ENCODE measurements at places on chromosomes 2 and 18. TPM values are rescaled to one million over a fixed set of nuclear protein-coding genes. Genes with fewer than 3 reads are reported as not detected.

DNA sequence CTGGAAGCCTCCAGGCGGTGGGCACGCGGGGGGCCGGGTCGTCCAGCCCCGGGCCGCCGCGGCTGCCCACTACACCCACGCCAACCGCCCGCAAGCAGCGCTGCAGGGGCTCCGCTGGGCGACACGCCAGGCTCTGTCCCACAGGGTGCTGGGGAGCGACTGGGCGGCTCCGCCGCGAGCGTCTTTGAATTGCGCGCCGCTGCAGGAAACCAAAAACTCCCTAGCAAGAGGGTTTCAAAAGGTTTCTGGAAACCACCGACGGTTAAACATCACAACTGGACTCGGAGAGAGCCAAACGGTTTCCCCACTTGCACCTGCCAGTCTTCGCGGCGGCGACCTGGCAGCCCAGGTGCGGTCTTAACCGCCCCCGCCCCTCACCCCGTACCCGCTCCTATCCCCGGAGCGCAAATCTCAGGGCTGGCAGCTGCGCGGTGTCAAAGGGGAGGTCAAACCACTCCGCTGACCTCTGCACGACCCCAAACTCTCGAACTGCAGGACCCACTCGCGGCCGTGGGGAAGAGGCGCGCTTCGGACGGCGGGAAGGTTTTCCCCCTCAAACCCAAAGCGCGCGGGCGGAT is 1.0 kb downstream of the CXCR4 start:
- H3K4me3 ChIP-seq, result peak overlapping the region; percentile 94
- no peaks in the 10 kb centered on the region for H3K27me3 ChIP-seq
- peaks cover 62% of the 10 kb centered on the region for H3K4me1 ChIP-seq

DNA sequence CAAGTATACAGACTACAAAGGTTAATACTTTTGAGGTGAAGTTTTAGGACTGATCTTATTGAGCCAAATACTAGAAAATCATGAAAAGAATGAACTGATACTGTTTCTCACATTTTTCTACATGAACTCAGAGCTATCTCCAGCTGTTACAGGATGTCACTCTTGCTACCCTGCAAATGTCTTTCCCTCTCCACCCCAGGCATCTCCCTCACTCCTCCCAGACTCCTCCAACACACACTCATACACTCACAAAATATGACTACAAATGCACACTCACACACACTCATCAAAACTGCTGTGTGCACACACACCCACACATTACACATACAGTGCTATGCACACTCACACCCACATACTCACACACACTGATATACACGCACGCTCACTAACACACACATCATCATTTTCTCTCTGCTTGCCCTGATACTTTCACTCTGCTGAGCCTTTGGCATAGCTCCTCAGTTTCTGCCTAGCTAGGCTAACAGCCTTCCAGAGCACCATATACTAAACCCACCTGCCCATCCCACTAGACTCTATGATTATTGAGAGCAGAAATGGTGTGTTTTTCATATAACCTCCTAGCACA is 273.3 kb downstream of the CD226 start:
- H3K36me3 ChIP-seq, result no peaks in the 10 kb centered on the region
- no peak overlapping the region for H3K4me3 ChIP-seq
- peaks cover 2% of the 10 kb centered on the region for H3K27me3 ChIP-seq
- H3K27ac ChIP-seq, result no peak overlapping the region
- no peaks in the 10 kb centered on the region for H3K4me1 ChIP-seq

GRCh38 chr18:28736223-28736622 is 559.3 kb upstream of the CDH2 start:
- H3K36me3 ChIP-seq, result no peaks in the 10 kb centered on the region
- no peak overlapping the region for H3K4me3 ChIP-seq
- H3K27ac ChIP-seq, result no peak overlapping the region
- no peaks in the 10 kb centered on the region for H3K27me3 ChIP-seq
- no peak for DNase-seq
- no peaks in the 10 kb centered on the region for H3K4me1 ChIP-seq

DNA sequence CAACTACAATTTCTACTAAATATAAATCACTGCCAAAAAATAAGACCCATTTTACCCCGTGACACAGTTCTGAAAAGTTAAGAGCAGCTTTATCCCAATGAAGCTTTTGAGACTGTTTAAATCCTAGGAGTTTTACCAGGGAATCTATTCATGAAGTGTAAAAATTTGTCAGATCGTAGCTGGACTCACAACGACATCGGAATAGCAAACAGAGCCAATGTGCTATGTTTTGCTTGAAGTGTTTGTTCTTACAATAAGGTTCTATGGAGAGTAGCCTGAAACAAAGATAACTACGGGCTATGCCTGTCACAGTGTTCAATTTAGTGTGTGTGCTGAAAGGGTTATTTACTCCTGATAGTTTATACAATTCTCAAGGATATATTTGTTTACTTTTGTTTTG is 78.5 kb upstream of the L3MBTL4 start:
- no peaks in the 10 kb centered on the region for H3K36me3 ChIP-seq
- no peak overlapping the region for H3K27ac ChIP-seq
- H3K4me3 ChIP-seq, result no peak overlapping the region
- no peak for DNase-seq
- H3K27me3 ChIP-seq, result no peaks in the 10 kb centered on the region
- H3K4me1 ChIP-seq, result no peaks in the 10 kb centered on the region

The MOGAT1 gene
- not detected for total RNA-seq

The CCNYL1 gene
- 5.8 TPM for total RNA-seq

DNA sequence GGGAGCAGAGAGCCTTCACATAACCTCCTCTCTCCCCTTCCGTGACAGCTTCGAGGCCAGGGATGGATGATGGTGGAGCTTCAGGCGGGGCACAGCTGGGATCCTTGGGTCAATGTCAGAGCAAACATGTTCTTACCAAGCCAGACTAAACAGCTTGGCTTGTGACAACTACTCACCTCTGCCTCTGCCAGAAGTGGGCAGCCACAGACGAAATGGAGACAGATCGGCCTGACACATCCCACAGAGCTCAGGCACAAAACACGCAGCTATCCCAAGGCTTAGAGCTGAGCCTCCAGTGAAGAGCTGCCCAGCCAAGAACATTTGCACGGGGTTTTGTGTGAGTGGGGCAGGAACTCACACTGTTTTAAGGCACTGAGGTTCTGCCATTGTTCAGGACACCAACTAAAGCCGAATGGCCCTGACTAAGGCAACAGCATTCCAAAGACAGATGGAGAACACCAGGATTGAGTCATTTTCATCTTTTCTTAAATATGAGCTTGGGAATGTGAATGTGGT is 12.8 kb downstream of the PXDN start:
- no peaks in the 10 kb centered on the region for H3K27me3 ChIP-seq
- H3K4me1 ChIP-seq, result no peaks in the 10 kb centered on the region
- H3K36me3 ChIP-seq, result no peaks in the 10 kb centered on the region
- no peak overlapping the region for H3K27ac ChIP-seq

DNA sequence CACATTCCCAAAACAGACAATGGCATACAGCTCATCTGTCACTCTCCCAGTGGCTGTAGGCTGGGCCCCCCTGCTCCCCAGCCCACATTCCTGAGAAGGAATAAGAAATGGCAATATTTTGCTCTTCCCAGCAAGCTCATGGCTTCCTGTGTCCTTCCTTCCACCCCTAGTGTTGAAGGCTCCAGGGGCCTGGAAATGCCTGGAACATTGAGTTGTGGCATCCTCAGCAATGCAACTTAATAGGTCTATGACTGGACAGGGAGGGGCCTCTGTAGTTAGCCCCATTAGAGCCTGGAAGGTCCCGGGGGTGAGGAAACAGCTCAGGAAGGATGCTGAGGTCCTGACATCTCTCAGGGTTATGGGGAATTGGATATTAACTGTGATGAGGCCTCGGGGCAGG is 3.3 kb downstream of the KIF3C start:
- no peak overlapping the region for H3K27ac ChIP-seq
- no peaks in the 10 kb centered on the region for H3K27me3 ChIP-seq
- DNase-seq, result no peak
- H3K36me3 ChIP-seq, result no peaks in the 10 kb centered on the region
- H3K4me1 ChIP-seq, result peaks cover 7% of the 10 kb centered on the region

GRCh38 chr18:34746614-34747013 is 36.5 kb downstream of the DTNA start:
- no peak overlapping the region for H3K4me3 ChIP-seq
- H3K4me1 ChIP-seq, result no peaks in the 10 kb centered on the region
- no peak overlapping the region for H3K27ac ChIP-seq
- peaks cover 15% of the 10 kb centered on the region for H3K27me3 ChIP-seq
- no peak for DNase-seq
- H3K36me3 ChIP-seq, result no peaks in the 10 kb centered on the region

The LINC00305 gene
- total RNA-seq, result not detected

DNA sequence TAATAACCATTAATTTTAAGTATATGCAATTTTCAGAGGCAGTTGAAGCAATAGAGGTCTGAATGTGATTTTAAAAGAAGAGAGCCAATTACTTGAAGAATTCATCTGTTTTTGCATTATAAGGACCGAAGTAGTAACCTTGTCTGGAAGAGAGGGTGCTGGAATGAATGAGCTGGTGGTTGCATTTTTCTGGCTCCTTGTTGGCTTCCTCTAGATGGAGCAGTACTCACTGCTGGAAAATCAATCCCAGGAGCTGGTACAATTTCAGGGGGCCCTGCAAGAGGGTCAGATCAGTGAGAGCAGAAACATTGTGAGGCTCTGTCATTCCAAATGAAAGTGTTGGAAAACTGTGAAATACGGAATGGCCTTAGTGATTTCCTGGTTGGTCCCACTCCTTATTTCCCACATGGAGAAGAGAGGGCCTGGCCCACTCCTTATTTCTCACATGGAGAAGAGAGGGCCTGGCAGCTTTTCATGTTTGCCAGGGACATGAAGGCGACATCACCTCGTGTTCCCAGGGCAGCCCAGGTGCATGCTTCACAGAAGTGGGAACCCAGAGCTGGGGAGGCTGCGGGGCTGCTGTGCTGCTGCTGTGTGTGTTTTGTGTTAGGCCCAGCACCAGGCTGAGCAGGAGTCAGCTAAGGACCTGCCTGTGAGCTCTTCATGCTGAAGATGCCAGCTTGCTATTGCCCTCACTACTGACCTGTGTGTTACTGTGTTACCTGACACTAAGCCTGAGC is 197.4 kb downstream of the SNTG2 start:
- H3K4me1 ChIP-seq, result peaks cover 2% of the 10 kb centered on the region
- no peak overlapping the region for H3K27ac ChIP-seq
- no peak overlapping the region for H3K4me3 ChIP-seq
- DNase-seq, result no peak

- no peak for DNase-seq
- H3K4me1 ChIP-seq, result no peaks in the 10 kb centered on the region
- H3K27ac ChIP-seq, result no peak overlapping the region
- no peaks in the 10 kb centered on the region for H3K36me3 ChIP-seq
- no peak overlapping the region for H3K4me3 ChIP-seq
These were observed 24.6 kb downstream of the KIF1A start for GRCh38 chr2:240795454-240795853.

GRCh38 chr2:16187482-16187817 is 247.1 kb downstream of the MYCN start:
- no peaks in the 10 kb centered on the region for H3K36me3 ChIP-seq
- no peak overlapping the region for H3K27ac ChIP-seq
- no peaks in the 10 kb centered on the region for H3K4me1 ChIP-seq
- DNase-seq, result no peak
- H3K27me3 ChIP-seq, result peaks cover 5% of the 10 kb centered on the region

DNA sequence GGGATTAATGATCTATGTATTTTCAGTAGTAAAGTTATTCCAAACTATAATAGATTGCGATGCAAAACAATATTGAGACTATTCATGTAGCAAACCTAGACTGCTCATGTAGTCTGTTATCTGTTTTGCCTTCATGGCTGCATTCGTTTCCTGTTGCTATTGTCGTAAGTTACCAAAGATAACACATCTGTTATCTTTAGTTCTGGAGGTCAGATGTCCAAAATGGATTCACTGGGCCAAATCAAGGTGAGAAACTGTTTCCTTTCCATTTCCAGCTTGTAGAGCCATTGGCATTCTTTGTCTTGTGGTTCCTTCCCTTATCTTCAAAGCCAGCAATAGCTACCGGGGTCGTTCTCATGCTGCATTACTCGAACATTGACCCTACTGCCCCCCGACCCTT is 20.9 kb downstream of the ITGAV start:
- no peak for DNase-seq
- peaks cover 4% of the 10 kb centered on the region for H3K36me3 ChIP-seq
- H3K4me1 ChIP-seq, result peaks cover 3% of the 10 kb centered on the region
- no peak overlapping the region for H3K4me3 ChIP-seq

The FHL2 gene
- 4.7 TPM for total RNA-seq

- peaks cover 8% of the 10 kb centered on the region for H3K4me1 ChIP-seq
- no peak overlapping the region for H3K27ac ChIP-seq
- DNase-seq, result no peak
- H3K36me3 ChIP-seq, result peaks cover 31% of the 10 kb centered on the region
- no peak overlapping the region for H3K4me3 ChIP-seq
- H3K27me3 ChIP-seq, result no peaks in the 10 kb centered on the region
These were observed 79.8 kb upstream of the NOSTRIN start for GRCh38 chr2:168722592-168722991.

GRCh38 chr2:105388971-105389381 is 9.9 kb downstream of the FHL2 start:
- no peaks in the 10 kb centered on the region for H3K27me3 ChIP-seq
- no peak overlapping the region for H3K27ac ChIP-seq
- no peaks in the 10 kb centered on the region for H3K36me3 ChIP-seq
- H3K4me3 ChIP-seq, result no peak overlapping the region
- no peaks in the 10 kb centered on the region for H3K4me1 ChIP-seq

The FRZB gene
- not detected for total RNA-seq

DNA sequence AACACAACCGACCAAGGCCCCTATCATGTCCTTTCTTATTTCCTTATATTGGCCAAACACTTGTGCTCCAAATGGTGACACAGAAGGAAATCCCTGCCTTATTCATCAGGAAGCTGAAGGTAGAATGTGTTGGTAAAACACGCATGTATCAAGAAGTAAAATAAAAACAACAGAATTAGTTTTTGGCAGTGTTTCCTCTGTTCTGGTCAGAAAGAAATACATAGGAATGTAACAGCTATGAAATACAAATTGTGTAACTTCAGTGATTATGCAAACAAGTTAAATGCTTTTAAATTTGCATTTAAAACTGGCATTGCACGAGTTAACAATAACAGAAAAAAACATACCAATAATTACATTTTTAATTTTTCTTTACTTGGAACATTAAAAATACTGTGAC is 19.3 kb downstream of the ST6GAL2 start:
- no peak overlapping the region for H3K4me3 ChIP-seq
- H3K27me3 ChIP-seq, result no peaks in the 10 kb centered on the region
- no peak for DNase-seq
- H3K36me3 ChIP-seq, result no peaks in the 10 kb centered on the region

GRCh38 chr2:202911203-202911511 is 316 bp downstream of the WDR12 start:
- H3K27ac ChIP-seq, result peak overlapping the region; percentile 99
- H3K4me3 ChIP-seq, result peak overlapping the region; percentile 96
- no peaks in the 10 kb centered on the region for H3K27me3 ChIP-seq
- peaks cover 29% of the 10 kb centered on the region for H3K36me3 ChIP-seq
- H3K4me1 ChIP-seq, result peaks cover 28% of the 10 kb centered on the region
- DNase-seq, result no peak

GRCh38 chr2:234880551-234881211 is 71.1 kb upstream of the SH3BP4 start:
- no peaks in the 10 kb centered on the region for H3K4me1 ChIP-seq
- H3K27me3 ChIP-seq, result peaks cover 11% of the 10 kb centered on the region
- no peaks in the 10 kb centered on the region for H3K36me3 ChIP-seq
- no peak overlapping the region for H3K27ac ChIP-seq
- DNase-seq, result no peak

- no peaks in the 10 kb centered on the region for H3K4me1 ChIP-seq
- no peak overlapping the region for H3K27ac ChIP-seq
- H3K27me3 ChIP-seq, result no peaks in the 10 kb centered on the region
These were observed 99.2 kb upstream of the KYNU start for GRCh38 chr2:142778289-142778688.

The ANKRD53 gene
- total RNA-seq, result 0.21 TPM

GRCh38 chr2:40433736-40434135 is 18.2 kb downstream of the SLC8A1 start:
- H3K27me3 ChIP-seq, result peaks cover 3% of the 10 kb centered on the region
- DNase-seq, result no peak
- H3K27ac ChIP-seq, result no peak overlapping the region
- H3K4me1 ChIP-seq, result no peaks in the 10 kb centered on the region

Data from activated naive CD8-positive, alpha-beta T cell treated with anti-CD3 and anti-CD28 coated beads for 36 hours (primary cell).